Occipital lobe (tissue), 3 donors: ENCODE measurements at places on chromosomes 7 and 10.

GRCh38 chr10:23516530-23516929 is 77.7 kb downstream of the OTUD1 start:
- no peak for DNase-seq

- no peak for DNase-seq
These were observed 1.2 kb downstream of the TECPR1 start for GRCh38 chr7:98250789-98251188.

DNA sequence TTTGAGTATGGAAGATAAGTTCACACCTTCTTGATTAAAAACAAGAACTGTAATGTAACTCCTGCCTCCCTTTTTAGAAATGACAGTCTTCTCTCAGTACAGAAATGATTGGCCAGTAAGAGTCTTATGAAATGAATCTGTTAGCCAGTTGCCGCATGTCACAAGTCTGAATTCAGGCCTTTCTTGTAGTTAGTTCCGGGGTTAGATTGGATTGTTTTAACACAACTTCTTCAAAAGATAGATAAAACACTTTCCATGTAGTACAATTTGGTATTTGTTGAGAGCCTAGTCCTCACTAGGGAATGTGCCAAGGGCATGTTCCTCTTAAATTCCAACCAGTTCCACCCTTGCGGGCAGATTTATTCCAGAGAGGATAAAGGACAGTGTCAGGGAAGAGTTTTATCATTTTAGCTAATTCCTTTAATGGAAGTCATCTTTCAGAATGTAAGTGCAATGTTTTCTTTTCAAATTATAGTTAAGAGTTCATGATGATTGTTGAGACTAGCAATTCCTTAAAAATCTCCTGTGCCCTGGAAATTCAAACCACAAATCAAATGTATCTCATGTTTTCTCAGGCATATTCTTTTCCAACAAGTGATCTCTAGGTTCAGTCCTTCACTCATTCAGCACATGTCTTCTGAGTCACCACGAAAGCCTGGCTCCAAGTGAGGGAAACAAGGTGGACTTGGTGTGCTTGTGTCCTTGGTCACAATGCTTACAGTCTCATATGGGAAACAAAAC is 4.1 kb downstream of the FHIP2A start:
- DNase-seq: no peak

- DNase-seq: no peak
These were observed 308.4 kb downstream of the HDAC9 start for GRCh38 chr7:18803923-18804322.

GRCh38 chr7:130838738-130839137 is 104.7 kb upstream of the KLF14 start:
- DNase-seq: no peak

- no peak for DNase-seq
These were observed 446.9 kb downstream of the PTPRN2 start for GRCh38 chr7:158140538-158141220.

GRCh38 chr10:4169448-4169847 is 384.4 kb upstream of the KLF6 start:
- DNase-seq: no peak
